ENCODE measurements at places on chromosomes 11 and 22.

GRCh38 chr22:27800250-27801201 is 1.0 kb downstream of the MN1 start:
- no peak for DNase-seq

DNA sequence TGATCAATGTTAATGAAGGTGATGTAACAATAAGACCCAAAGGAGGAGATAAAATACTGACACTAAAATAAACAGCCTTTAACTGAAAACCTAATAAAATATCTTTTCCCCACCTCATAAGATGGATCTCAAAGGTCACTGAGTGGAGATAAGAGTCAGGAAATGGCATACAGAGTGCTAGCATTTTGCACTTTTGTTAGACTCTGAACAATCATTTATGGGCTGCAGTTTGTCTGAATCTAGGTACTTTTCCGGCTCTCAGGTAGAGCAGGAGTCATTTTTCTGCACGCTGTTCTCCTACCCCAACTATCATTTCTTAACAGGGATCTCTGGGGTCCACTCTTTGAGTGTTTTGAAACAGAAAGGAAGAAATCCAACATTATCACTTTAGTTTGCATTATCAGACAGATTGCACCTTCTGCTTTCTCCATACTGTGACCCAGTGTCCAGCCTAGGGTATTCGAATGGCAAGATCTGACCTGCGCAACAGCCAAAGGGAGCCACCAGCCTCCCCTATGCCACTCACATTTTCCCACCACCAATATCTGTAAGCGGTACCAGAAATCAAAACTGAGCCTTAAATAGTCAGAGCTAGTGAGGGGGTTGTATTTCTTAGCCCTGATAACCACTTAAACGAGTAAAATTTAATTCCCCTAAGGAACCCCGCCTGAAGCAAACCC is 863 bp downstream of the SIAE start:
- no peak for DNase-seq

GRCh38 chr11:14350215-14350614 is 8.8 kb downstream of the RRAS2 start:
- no peak for DNase-seq

GRCh38 chr11:59802639-59803176 is 7.9 kb downstream of the MRPL16 start:
- DNase-seq: peak; percentile 67

DNA sequence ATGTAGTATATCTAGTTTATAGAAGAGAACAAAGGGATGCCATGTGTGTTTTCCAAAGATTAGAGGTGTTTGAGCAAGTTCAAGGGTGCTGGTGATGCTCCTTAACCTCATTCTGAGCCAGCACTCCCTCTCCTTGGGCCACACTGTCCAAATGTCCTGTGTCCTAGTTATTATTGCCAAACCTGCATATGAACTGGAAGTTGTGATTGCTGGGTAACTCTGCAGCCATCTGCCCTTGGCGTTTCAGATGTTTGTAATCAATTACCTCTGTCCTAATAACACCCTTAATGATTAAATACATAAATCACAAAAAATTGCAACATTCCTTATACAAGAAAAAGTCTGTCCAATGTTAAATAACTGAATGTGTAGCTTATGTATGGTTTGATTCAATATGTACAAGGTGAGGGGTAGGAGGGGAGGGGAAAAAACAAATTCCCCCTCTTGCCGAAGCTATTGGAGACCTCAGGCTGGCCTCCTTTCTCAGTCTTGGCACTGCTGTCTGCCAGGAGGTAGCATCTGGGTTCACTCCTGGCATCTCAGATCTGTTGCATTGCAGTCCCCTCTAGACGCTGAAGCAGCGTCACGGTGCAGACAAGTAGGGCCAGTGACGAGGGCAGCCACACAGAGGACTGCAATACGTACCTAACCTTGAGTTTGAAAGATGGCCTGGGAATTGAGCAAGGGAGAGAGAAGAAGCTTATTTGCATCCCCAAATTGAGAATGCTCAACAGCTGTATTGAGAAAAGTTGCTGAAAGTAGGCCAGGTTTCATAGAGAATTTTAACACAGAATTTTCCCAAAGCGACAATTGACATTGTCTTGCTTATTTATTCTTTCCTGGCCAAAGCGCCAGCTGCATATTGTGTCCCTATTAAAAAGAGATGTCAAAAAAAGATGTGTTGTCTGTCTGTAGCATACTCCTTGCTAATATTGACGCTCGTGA is 89.6 kb upstream of the ARHGAP32 start:
- no peak for DNase-seq

- peak; percentile 54 for DNase-seq
Observed at GRCh38 chr11:13216711-13217075, 60.9 kb upstream of the BMAL1 start.

GRCh38 chr11:10441652-10442503 is 13.2 kb upstream of the AMPD3 start:
- peak; percentile 54 for DNase-seq

- DNase-seq: no peak
Observed at GRCh38 chr11:37313266-37313665, 715.2 kb upstream of the RAG2 start.

GRCh38 chr11:88404932-88405710 is 67.6 kb upstream of the CTSC start:
- peak; percentile 24 for DNase-seq

DNA sequence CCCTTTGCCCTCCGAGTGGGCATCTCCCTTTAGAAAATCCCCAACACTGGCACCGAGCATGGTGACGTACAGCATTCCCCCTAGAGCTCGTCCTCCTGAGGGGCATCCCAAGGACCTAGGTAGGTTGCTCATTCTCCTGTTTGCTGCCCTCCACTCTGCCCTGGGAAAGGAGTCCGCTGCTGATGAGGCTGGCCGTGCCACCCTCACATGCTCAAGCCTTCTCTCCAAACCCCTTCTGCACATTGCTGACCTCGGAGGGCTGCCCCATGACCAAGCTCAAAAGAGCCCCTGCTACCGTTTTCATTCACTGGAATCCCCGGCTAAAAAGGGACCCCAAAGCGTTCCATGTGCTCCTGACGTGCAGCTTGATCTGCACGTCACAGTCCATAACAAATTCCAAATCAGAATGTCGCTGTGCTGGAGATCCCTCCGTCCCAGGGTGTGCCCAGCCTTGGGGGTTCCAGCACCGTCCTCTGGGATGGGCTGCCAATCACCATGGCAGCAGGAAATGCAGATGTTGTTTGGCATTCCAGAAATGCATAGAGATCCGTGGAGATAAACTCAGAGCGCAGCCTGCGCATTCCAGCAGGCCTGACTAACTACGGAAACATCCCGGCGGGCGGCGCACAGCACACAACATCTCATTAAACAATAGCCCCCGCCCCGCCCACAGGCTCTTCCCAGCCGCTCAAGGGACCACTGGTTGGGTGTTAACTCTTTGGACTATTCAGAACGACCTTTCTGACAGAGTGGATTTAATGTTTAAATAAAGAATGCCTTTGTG is 26.3 kb upstream of the GNB1L start:
- no peak for DNase-seq

GRCh38 chr11:447923-448731 is 2.0 kb upstream of the PTDSS2 start:
- DNase-seq: peak; percentile 90

Data from inflammatory macrophage (primary cell).